ENCODE measurements at places on chromosomes 1 and 21.

DNA sequence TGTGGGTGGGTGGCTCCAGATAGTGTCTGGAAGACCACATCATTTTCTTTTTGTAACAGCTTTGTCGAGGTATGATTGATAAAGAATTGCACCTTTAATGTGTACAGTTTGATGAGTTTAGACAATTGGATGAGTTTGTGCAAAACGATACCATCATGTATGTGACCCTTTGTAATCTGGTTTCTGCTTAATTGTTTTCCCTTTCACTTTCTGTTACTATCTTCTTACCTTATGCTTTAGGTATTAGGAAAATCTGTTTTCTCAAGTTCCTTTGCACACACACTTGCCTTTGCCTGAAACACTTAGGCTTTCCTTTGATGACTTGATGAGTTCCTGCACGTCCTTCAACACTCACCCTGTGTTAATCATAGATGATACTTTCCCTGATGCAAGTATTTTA is 6.8 kb downstream of the OR10Z1 start:
- no peak for DNase-seq

DNA sequence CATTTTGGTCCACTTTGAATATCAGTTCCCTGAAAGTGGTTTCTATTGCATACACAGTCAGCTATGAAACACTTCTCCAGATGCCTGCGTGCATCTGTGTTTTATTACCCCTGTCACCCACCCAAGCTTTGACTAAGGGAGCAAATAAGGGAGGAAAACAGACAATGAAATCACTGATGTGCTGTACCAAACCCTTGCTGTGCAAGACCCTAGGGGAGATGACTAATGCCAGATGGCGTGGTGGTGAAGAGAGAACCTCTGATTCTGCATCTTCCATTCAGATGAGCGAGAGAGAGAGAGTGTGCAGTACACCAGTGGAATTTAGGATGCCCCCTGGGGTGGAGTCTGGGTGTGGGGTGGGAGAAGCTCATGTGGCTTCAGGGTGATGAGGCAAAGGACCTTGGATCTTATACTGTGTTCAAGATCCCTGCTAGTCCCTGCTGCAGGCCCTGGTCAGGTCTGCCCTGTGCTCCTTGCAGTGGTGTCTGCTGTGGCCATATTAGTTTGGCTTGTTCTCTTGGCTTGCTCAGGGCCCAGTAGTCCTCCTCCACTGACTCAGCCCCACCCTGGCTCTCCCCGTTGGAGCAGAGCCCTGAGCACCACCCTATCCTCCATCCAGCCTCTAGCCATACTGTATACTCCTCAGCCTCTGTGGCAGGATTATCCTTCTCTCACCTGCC is 18.5 kb downstream of the CLCA1 start:
- DNase-seq: no peak

DNA sequence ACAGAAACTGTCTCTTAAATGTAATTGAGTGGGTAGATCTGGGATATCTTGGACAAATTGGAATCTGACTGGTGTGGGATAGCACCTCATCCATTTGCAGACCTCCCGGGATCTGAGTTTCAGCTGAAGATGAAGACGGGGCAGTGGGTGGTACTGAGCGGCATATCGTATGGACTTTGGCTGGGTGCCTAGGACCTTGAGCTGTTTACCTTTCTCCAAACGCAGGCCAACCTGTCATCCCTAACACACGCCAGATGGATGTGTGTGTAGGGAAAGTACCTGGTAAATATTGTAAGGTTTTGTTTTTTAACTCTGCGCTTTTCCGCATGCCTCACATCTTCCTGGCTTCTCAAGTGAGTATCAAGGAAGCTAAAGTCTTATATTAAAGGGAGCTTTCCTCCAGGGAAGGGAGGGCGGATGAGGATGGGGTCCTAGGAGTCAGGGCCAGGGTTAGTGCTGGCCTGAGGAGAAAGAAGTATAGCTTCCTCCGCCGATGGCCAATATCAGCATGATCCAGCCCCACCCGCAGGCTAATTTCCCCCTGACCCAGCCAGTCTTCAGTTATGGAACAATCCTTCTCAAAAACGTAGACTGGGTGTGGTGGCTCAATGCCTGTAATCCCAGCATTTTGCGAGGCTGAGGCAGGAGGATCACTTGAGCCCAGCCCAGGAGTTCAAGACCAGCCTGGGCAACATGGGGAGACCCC is 26.2 kb downstream of the ATP8B2 start:
- no peak for DNase-seq

- no peak for DNase-seq
Observed at GRCh38 chr1:1889847-1890505, 911 bp downstream of the GNB1 start.

- no peak for DNase-seq
Observed at GRCh38 chr1:95537176-95537575, 303.2 kb downstream of the RWDD3 start.

GRCh38 chr1:229167318-229167717 is 103.6 kb upstream of the RAB4A start:
- DNase-seq: no peak

- no peak for DNase-seq
Observed at GRCh38 chr1:248599396-248599795, 1.9 kb upstream of the OR2T10 start.

- DNase-seq: no peak
Observed at GRCh38 chr1:232554409-232554808, 75.5 kb downstream of the SIPA1L2 start.

DNA sequence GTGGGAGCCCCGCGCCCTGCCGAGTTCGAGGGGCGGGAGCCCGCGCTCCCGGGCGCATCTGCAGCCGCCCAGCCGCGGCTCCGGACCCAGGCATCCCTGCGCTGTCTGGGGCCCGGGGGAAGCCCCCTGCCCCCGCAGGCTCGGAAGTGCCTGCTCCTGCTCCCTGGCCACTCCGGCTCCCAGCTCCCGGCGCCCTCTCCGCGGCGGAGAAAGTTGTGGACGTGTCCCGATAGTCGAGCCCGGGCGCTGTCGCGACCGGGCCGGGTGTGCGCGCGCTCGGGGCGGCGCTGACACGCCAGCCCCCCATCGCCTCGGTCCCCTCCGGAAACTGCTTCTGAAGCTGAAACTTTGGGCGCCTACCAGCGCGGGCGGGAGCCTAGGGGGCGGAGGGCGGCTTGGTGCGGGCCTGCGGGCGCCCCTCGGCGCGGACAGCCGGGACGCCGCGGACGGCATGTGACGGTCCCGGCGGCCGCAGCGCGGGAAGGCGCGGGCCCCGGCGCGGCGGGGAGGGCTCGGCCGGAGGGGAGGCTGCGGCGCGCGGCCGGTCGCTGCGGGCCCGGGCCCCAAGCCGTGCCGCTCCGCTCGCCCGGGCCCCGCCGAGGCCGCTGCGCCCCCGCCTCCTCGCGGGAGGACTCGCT is 515 bp downstream of the MAN1C1 start:
- DNase-seq: no peak

DNA sequence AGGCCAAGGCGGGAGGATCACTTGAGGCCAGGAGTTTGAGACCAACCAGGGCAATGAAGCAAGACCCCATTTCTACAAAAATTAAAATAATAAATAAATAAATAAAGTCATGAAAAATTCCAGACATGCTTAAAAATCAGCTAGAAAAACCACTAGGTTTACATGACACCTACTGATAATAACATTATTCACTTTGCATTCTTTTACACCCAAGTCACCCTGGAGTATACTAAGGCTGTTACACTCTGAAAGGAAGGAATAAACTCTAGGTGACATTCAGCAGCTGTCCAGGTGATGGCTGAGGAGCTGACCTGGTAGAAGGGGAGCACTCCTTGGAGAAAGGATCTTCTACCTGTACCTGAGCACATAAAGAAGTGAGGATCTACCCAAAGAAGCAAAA is 179.2 kb downstream of the ZNF281 start:
- no peak for DNase-seq

DNA sequence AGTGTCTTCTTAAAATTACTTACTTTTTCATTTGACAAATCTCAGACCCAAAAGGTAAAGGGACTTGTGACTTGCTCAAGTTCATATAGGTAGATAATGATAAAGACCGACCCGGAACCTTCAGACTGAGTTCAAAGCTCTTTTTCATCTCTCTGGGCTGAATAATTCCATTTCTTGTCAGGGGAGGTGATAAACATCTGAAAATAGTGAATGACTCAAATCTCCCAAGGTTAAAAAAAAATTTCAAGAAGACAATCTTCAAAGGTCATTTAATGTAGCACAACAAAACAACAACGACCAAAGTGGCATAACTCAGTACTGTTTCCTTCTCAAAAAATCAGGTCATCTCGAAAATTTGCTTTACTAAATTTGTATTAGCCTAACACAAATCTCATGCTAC is 20.6 kb downstream of the LUZP1 start:
- DNase-seq: no peak

GRCh38 chr1:116504308-116505156 is 66.3 kb downstream of the CD58 start:
- peak; percentile 72 for DNase-seq

DNA sequence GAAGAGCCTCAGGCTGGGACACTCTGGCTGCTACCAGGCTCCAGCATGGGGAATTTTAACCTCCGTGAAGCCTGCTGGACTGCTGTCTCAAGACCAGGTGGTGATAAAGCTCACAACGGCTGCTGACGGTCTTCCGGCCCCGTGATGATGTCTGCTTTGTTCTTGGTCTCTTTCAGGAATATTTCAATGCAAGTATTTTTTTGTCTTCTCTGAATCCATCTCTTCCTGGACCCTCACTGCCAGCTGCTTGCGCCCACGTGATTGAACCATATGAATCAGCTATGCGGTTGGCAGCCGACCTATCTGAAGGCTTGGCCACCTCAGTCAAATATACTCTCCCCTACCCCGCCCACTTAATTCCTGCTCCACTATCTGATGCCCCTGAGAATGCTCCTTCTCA is 14.6 kb upstream of the SLC6A17 start:
- DNase-seq: no peak

DNA sequence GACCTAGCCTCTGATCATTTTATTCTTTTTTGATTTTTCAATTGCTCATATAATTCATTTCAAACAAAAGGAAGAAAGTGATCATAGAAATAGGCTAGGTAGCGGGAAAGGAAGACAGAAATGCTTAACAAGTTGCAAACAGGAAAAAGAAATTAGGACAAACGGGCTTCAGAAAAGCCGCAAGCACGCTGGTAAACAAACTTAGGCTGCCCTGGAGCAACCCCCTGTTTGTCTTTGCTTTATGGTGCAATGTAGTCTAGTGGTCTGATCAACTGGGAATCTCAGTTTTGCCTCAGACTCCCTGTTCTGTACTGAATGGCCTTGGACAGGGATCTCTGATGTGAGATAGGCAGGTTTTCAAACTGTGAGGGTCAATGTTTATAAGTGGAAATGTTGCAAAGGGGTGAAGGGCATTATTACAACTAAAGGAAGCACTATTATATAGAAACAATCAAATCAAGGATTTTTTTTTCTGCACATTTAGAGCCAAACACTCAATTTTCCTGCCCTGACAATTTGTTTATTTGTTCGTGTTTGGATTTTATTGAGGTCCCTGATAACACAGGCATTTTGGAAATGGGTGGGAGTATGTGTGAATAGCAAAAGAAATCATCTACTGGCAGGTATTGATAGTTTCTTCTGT is 146.8 kb upstream of the NRIP1 start:
- DNase-seq: no peak

- DNase-seq: no peak
Observed at GRCh38 chr1:79792219-79792930, 785.8 kb upstream of the ADGRL4 start.

GRCh38 chr1:246631426-246631825 is 65.2 kb downstream of the CNST start:
- no peak for DNase-seq

DNA sequence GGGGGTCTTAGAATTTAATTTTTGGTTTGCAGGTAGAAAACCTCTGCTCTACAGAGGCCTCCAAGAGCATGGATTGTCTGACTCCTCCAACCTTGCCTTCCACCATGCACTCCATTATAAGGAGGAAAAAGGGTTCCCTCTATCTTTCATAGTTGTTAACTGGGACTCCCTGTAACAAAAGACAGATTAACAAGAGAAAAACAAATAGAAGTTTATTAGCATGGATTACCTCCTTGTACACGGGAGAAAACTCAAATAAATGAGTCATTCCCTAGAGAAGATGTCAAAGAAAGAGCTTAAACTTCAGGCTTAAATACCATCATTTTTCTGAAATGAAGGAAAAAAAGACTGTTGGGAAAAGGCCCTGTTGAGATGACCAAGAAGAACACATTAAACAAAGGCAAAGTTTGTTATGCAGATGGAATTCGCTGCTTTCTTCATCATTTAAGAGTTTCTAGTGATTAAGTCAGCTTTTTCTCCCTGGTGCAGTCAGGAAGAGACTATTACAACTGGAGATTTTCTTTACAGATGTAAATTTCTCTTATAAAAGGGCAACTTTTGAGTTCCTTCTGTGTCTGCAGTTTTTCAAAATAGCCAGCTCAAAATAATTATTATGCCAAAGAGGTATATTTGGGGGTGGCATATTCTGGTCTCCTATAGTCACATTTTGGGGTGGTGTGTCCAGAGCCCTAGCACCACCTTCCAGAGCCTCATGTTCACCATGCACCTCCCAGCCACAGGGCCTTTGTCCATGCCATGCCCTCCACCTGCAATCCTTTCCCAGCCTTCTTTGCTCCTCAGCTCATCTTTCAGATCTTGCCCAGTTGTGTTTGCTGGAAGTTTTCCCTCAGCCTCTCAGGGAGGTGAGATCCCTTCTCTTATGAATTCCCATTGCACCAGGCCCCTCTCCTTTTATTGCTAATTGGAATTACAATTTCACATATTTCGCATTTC is 63.1 kb upstream of the KLHDC7A start:
- DNase-seq: no peak

DNA sequence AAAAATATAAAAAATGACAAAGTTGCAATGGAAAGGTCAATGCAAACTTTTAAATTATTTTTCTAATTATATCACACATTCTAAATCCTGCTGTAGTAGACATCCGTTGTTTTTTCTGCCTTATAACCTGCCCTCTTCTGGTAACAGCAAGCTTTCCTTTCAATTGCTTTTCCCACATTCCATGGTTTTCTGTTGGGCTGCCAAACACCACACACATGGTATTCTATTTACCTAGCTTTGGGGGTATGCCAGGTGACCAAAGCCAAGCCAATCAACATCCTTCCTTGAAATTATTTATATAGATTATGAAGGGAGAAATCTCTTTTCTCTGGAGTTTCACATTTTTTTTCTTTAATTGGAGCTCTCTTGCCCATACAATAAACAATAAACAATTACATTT is 3.4 kb upstream of the LAMC1 start:
- no peak for DNase-seq

DNA sequence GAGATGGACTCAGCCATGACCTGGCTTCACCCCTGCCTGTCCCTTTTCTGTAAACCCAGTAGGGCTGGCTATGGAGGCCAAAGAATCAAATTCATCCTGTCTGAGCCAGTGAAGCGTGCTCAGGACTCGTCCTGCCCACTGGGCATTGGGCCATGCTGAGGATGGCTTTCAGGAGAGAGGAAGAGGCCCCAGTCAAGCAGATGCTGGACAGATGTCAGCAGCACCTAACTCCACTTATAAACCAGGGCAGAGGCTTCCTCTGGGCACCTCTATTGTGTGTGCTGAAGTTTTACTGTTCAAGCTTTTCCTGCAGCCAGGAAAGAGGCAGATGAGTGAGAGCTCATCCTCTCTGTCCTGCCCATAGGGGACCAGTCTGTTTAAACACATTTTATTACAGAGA is 97.4 kb upstream of the GCLM start:
- DNase-seq: no peak

GRCh38 chr21:27320868-27321267 is 354.0 kb upstream of the ADAMTS5 start:
- no peak for DNase-seq

- DNase-seq: no peak
Observed at GRCh38 chr1:232951605-232952004, 1.2 kb downstream of the NTPCR start.

GRCh38 chr1:176605176-176605575 is 142.2 kb downstream of the PAPPA2 start:
- DNase-seq: no peak

GRCh38 chr1:204108312-204109141 is 35.6 kb downstream of the SOX13 start:
- DNase-seq: no peak
